Activated CD4-positive, alpha-beta T cell treated with anti-CD3 and anti-CD28 coated beads for 36 hours (primary cell): ENCODE measurements at places on chromosomes 3 and 15. TPM values are rescaled to one million over a fixed set of nuclear protein-coding genes. Genes with fewer than 3 reads are reported as not detected.

Gene ANO10
- total RNA-seq: 9.4 TPM

Gene SPINT1
- total RNA-seq: 8.5 TPM

GRCh38 chr15:101105059-101105891, 146.6 kb downstream of the CHSY1 start:
- no peak for DNase-seq

DNA sequence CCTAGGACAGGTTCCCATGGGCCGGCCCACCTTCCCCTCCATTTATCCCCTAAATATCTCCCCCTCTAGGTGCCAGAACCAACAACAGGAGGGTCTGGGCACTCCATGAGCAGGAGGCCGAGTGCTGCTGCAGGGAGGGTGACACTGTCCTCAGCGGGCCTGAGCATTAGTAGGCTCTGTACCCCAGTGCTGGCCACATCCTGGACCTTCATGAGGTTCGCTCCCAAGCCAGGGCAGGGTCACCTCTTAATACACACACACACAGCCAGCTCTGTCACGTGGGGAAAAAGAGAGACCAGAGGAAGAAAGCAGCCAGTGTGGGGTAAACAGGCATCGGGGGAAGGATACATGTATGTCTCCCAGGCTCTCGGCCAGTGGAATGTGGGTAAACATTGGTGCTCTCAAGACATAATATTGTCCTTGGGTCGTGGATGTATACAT, 27.9 kb upstream of the SEMA3F start:
- DNase-seq: no peak

DNA sequence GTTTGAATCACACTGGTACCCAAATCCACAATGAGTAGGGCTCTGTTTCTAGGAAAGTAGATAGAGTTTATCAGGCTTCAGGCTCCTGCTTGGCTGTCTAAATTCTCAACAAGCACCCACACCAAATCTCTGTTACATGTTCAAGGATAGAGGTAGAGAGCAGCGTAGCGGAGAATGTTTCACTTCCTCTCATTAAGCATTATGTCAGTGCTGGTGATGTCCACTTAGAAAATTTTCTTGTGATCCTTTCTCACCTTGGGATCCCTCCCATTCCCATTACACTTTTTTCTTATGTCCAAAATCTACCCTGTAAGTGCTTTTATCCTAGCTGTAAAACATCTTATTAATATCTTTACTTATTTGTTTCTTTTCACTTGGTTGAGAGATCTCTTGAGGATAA, 34.7 kb upstream of the GCSAM start:
- DNase-seq: no peak

GRCh38 chr3:73056014-73056844, 5.2 kb upstream of the EBLN2 start:
- DNase-seq: no peak

GRCh38 chr3:24943961-24944360, 449.3 kb upstream of the THRB start:
- DNase-seq: no peak

GRCh38 chr3:23743141-23743784, 62.5 kb upstream of the UBE2E1 start:
- no peak for DNase-seq

DNA sequence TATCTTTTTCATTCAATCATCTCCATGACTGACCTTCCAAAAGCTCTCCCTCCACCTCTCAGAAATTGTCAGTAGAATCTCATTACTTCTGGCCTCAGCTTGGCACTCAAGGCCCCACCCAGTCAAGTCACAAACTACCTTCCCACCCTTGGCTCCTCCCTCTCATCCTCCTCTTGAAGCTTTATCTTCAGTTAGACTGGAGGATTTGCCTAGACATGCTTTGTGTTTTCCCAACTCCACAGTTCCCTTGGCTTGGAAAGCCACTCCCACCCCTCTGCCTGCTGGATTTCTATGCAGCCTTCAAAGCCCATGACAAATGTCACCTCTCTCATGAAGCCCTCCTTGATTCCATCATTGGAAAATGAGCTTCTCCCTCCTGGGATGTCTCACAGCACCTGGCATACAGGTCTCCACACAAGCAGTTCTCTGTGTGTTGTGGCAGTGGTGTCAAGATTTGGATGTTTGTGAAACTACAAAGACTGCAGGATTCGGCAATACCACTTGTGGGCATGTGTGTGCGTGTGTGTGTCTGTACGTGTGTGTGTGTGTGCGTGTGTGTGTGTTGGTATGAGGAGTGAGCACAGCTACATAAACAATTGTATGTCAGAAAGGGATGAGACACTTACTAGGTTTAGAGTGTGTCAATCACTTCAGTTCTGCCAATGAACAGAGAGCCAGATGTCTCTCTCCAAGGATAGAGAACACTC, 45.3 kb upstream of the VPS8 start:
- DNase-seq: no peak

DNA sequence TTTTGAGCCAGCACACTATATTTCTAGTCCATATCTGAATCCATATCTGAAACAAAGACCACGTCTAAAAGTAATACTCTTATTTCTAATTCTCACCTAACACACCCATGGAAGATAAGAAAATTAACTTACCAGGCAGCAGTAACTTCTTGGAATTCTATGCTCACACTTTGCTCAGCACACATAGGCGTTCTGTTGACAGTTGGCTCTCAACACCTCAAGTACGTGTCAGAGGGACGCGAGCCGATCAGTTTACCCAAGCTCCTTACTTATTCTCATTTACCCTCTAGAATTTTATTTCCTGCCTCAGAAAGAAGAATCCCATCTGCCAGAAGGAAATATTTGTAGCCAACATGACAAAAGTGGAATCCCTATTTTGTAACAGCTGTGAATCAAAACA, 911.9 kb downstream of the FHIT start:
- no peak for DNase-seq

GRCh38 chr3:150691414-150692040, 12.2 kb downstream of the ERICH6 start:
- no peak for DNase-seq

DNA sequence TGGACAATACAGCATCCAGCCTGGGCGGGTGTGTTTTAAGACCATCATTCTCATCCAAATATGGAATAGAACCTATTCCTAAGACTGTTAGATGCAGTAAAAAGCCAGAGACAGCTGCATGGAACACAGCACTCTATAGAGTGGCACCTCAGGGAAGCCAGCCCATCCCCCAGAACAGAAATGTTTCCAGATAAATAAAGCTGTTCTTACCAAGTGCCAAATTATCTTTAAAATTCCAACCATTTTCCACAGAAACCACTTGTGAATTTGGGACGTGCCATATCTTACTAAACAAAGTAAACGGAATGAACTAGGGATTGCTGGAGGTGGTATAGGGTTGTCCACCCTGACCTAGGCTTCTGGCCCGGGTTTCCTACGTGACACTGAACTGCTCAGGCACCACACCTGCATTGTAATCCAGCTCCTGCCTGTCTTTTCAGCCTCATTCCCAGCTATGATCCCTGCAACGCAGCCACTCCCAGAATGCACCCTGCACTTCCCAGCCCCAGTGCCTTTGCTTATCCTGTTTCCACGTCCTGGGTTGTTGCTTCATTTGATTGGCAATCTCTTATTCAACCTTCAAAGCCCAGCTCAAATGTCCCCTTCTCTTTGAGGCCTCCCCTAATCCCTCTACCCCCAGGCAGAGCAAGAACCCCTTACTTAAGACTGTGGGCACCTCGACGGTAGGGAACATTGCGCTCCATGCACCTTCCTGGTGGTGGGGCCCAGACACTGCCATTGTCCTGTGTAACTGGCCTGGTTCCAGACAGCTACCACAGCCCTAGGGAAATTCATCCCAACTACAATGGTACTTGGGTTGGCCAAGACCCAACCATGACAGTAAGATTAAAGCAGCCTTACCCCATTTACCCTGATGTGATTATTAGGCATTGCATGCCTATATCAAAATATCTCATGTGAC, 100.2 kb downstream of the IQSEC1 start:
- no peak for DNase-seq

- DNase-seq: no peak
These were observed 56.5 kb downstream of the NEK11 start for GRCh38 chr3:131082871-131083863.
